ENCODE measurements at places on chromosomes 16 and 17.

- no peak for DNase-seq
Observed at GRCh38 chr16:9248162-9248561, 156.7 kb downstream of the HAPSTR1 start.

GRCh38 chr17:19762515-19762961, 14.4 kb upstream of the ALDH3A1 start:
- DNase-seq: peak; percentile 79

DNA sequence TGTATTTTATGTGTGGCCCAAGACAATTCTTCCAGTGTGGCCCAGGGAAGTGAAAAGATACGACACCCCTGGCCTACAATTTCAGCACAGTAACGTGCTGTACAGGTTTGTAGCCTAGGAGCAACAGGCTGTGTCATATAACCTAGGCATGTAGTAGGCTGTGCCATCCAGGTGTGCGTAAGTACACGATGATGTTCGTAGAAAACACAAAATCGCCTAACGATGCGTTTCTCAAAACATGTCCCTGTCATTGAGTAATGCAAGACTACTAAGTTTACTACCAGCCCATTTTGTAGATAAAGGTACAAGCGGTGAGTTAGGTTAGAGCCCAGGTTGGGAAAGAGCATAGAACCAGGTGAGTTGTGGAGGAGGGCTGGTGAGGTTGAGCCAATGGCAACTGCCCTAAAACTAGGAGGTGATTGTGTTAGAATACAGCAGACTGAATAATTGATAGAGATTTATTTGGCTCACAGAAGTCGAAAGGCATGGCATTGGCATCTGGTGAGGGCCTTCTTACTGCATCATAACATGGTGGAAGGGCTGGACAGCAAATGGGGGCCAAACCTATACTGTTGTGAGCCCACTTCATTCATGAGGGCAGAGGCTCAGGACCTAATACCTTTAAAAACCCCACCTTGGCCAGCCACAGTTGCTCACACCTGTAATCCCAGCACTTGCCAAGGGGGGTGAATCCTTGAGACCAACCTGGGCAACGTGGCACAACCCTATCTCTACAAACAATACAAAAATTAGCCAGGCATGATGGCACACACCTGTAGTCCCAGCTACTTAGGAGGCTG, 4.2 kb downstream of the EIF1 start:
- no peak for DNase-seq

DNA sequence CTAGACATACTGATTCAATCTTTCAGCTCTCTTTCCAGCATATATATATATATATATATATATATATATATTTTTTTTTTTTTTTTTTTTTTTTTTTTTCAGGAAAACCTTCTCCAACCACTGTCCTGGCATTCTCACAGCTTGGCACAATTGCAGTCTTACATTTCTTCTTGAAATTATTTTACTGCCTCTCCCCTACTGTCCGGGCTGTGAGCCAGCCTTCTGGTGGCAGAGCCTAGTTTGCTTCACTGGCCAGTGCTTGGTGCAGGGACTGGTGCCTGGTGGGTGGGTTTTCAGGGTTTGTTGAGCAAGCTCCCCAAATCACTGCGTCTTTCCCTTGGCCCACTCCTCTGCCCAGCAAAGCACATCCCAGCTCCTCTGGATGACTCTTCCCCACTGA, 28.5 kb downstream of the PRSS54 start:
- DNase-seq: no peak

DNA sequence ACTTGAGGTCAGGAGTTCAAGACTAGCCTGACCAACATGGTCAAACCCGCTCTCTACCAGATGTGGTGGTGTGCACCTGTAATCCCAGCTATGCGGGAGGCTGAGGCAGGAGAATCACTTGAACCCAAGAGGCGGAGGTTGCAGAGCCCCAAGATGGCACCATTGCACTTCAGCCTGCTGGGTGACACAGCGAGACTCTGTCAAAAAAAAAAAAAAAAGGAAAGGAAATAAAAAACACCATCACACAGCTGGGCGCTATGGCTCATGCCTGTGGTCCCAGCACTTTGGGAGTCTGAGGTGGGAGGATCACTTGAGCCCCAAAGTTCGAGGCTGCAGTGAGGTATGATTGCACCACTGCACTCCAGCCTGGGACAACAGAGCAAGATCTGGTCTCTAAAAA, 13.3 kb upstream of the SBK1 start:
- DNase-seq: no peak

DNA sequence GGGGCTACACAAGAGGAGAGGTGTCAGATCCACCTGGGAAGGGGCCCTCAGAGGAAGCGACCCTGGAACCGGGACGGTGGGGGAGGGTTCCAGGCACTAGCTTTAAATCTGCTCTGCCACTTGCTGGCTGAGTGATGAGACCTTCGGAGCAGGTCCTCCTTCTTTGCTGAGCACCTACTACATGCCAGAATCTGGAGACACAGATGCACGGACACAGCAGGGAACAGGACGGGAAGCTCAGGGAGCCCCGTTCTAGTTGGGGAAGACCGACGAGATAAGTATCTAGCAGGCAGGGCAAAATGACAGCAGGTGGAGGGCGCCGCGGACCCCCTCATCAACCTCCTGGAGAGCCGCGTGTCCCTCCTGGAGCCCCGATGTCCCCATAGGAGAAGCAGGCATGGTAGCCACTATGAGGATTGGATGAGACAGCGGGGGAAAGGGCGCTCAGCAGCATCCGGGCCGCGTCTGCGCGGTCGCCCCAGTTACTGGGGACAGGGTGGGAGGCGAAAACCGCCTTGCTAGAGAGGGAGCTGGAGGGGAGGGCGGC, 27.2 kb downstream of the SBK1 start:
- no peak for DNase-seq

- peak; percentile 63 for DNase-seq
Observed at GRCh38 chr17:82927661-82928601, 88.1 kb upstream of the ZNF750 start.

DNA sequence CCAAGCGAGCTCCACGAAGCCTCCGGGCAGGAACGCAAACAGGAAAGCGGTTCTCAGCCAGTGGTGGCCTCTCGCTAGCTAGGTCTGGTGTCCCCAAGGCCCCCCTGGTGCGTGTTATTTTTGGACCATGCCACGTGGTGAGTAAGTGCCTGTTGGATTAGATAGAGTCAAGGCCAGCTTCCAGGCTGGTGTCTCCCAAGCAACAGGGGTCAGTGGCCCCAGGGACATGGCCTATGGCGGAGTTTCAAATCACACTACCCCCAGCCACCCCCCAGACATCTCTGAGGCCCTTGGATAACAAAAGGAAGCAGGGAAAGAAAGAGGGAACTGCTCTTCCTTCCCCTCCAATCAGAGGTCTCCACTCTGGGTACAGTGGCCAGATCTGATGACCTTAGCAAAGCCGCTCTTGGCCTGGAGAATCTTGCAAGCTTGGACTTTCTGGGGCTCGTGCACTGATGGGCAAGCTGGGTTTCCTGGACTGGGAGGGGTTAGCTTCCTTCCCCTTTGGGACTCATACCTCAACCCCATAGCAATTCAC, 58.2 kb downstream of the MAF start:
- DNase-seq: peak; percentile 68

DNA sequence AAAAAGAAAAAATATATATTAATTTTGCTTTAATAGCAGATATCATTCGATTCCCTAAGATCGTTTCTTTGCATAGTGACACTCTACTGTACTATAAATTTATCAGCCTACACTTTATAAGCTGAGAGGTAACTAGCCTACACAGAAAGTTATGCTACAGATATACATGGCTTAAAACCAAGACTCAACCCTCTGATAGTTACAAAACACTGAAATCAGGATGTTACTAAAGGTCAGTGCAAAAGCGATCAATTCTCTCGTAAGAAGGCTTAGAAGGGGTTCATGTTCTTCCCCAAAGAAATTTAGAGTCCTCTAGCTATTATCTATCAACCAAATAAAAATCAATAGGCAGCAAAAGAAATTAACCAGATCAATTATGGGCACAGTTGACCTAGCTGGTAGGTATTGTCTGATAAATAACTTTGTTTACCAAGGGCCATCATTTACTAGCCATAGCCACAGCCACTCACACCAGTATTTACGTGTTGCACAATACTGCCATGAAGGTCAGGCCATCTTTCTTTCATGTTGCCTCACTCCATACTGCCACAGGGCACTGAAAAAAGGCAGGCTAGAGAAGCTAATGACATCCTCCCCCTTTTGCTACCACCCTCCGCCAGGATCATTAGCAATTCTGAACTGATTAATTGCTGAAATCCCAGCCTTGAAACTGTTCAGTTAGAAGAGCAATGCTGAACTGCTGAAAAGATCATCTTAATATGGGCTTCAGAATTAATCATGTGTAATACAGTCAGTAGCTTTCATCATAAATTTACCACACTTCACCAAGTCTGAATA, 43.7 kb downstream of the RND2 start:
- DNase-seq: no peak

DNA sequence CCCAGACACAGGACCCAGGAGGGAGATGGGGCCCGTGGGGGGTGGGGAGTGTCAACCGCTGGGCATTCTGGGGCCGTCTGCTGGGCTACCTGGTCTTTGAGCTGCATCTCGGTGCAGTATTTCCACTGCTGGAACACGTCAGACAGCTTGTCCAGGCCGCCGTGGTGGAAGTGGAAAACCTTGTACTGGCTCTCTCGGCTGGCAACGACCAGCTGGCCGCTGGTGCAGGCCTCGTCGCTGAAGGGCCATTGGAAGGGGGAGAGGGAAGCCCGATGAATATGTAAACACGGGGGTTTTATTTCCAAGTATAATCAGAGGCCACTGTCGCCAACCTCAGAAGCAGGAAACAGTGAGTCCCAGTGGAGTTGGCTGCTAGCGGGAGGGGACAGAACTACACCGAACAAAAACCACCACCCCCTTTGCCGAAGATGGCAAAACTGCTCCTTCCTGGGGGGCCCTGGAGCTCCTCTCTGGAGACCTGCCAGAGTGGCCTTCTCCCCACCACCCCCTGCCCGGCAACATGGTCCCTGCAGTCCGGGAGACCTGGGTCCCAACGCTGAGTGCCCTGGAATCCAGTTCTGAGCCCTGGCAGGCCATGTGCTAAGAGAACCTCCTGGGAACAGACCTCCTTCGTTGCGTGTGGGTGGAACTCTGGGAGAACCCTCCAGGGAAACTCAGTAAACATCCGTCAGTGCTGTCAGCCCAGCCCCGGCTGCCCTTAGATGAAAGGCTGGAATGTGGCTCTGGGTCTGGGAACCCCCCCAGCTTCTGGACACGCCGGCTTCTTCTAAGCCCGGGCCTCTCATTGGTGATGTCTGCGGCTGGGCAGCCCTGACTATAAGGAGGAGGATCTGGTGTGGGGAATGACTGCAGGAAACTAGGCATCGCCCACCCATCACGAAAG, 84.1 kb downstream of the TBC1D16 start:
- DNase-seq: peak; percentile 77
